ENCODE measurements at places on chromosomes 1 and 21.

DNA sequence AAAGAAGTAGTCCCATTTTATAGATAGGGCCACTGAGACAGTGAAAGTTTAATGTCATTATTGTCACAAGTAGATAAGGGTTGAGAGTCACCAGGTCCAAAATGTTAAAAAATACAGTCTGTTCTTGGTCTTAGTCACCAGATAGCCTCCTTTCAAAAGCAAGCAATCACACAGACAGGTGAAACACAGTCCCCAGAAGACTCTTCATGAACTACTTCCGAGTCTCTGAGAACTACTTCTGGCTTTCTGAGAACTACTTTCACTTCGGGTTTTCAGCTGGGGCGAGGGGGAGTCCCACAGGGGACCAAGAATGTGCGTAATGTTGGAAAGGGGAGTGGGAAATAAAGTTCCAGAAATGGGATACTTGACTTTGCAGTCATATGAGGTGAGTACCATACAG, 143.2 kb downstream of the HHIPL2 start:
- no peak for DNase-seq

DNA sequence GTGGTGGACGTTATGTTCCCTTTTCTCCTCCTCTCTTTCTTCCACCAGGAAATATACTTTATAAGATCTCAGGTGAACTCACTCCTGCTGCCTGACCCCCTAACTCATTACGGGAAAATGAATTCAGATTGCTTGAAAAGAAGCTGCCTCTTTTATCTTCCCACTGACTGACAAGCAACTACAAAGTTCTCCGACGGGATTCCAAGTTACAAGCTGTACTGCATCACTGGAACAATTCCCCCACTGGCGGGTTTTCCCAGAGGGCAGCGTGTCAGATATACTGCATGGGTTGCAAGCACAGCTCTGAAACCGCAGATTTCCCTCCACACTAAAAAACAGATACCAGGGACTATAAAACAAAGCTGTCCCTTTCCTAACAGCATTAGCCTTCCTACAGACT, 390.6 kb downstream of the KCTD3 start:
- no peak for DNase-seq

DNA sequence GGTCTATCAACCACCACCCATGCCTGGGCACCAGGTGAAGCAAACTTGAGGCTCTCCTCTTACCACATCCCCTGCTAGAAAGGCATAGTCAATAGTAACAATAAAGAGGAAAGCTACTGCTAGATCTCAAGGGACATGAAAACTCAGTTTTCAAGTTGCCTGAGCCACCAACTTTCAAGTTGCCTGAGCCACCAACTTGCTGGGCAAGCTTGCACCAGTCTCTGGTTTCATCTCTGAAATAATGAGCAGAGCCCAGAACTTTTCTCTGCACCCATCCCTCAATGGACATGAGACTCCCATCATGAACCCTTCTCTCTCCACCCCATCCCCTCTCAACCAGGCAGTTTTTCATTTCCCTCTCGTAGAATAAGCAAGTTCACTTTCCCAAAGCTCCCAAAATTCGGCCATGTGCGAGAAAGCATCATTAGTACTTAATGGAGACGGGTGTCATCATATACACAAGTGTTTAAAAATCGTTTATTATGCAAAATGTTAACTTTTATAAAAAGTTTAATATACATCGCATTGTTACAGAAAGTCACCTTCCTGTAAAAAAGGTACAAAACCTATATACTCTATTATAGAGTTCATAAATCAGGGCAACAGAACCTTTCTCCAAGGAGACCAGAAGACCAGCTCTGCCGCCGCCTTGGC, 1.7 kb downstream of the ID3 start:
- no peak for DNase-seq

DNA sequence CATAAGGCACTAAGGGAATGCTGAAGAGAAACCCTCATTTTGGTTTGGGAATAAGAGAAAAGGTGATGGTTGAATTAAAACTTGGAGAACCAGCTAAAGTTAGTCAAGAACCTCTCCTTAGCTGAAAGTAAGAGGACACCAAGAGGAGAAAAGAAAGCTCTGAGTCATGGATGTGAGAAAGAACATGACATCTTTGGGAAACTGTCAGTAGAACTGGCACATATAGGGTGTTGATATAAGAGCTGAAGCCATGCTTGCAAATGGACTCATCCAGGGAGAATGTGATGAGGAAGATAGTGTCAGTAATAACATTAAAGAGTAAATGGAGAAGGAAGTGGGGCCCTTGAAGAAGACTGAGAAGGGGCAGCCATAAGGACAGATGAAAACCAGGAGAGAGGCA, 54.3 kb downstream of the LRRC8C start:
- no peak for DNase-seq

- DNase-seq, result peak; percentile 87
These were observed 24.4 kb downstream of the SNAP47 start for GRCh38 chr1:227759341-227760300.

DNA sequence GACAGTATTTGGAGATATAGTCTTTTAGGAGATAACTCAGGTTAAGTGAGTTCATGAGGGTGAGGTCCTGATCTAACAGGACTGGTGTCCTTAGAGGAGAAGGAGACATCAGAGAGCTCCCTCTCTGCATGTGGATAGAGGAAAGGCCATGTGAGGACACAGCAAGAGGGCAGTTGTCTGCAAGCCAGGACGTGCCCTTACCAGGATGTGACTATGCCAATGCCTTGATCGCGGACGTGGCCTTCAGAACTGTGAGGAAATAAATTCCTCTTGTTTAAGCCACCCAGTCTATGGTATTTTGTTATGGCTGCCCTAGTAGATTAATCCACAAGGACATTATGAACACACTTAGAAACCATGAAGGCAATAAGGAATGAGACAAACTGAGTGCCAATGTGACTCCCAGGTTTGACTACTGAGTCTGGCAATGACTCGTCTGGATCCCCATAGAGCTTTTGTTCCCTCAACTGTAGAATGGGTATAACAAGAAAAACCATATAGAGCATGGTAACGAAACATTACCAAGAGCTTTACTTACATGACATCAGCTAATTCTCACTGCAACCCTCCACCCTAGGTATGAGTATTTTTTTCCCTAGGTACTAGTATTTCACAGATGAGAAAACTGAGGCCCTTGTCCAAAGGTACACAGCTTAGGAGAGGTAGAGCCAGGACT, 6.5 kb downstream of the URB1 start:
- no peak for DNase-seq

DNA sequence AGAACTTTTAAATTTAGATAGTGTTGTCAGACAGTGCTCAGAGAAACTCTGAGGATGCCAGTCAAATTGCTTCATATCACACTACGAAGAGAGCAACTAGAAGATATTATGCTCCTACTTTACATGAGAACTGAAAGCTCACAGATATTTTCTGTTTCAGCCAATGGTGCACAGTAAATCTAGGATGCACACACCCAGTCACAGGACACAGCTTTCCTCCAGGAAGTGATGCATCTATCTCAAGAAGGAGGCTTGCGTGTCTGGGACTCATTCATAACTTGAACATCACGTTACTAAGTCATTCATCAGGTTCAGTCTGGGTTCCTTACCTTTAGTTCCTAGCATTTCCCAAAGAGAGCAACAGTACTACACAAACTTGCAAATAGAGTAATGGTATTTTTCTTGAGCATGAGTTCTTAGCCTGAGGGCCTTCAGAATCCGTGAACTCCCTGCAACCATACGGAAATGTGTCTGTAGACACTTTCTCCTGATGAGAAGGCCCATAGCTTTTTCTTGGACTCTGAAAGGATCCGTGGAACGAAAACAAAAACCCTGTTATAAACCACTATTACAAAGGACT, 12.2 kb downstream of the ZNF697 start:
- DNase-seq, result no peak

GRCh38 chr1:145545055-145545454, 62.7 kb upstream of the GPR89A start:
- DNase-seq, result no peak

GRCh38 chr1:205012391-205013140, 30.4 kb upstream of the CNTN2 start:
- DNase-seq, result no peak

- no peak for DNase-seq
These were observed 18.0 kb downstream of the PTPRU start for GRCh38 chr1:29254346-29254745.

- no peak for DNase-seq
These were observed 205.3 kb downstream of the PBX1 start for GRCh38 chr1:164764333-164764732.

GRCh38 chr1:227788271-227789083, 27.0 kb upstream of the PRSS38 start:
- DNase-seq, result no peak

GRCh38 chr1:24541711-24542346, 14.1 kb upstream of the NCMAP start:
- DNase-seq, result no peak

DNA sequence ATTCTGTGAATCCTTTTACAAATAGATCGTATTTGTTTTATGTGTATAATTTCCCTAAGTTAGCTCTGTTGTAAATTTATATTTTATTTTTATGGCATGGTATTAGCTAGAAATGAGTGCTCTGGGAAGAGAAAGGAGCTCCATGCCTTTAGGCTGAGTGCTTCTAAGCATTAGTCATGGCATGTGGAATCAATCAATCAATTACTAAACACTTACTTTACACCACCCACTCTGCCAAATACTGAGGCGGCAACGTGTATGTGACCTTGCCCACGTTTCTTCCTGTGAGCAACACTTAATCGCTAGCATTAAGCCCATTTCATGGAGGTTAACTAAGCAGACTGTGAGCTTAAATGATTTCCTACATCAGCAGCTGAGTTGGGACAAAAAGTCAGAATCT, 7.2 kb upstream of the BECN2 start:
- peak; percentile 67 for DNase-seq

GRCh38 chr1:68600049-68600661, 103.3 kb upstream of the DEPDC1 start:
- DNase-seq, result no peak

- peak; percentile 34 for DNase-seq
These were observed 7.1 kb upstream of the ACTA1 start for GRCh38 chr1:229440851-229441537.

DNA sequence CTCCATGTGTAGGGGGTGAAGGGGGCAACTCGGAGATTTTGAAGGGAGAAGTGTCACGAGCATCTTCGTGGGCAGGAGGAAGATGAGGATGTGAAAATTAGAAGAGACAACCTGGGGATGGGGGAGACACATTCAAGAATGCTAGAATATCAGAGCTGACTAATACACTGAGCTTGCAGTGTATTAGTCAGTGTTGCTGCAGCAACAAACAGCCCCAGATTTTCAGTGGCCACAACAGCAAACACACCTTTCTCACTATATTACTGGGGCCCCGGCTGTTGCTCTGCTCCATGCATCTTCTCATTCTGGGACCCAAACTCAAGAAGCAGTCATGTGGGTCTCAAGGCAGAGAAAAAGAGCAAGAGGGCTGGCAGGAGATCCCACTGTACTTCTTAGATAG, 74.8 kb upstream of the SIM2 start:
- DNase-seq, result no peak

- DNase-seq, result no peak
These were observed 10.9 kb downstream of the KCNAB2 start for GRCh38 chr1:6056572-6056948.

GRCh38 chr1:234507089-234507488, 28.1 kb upstream of the TARBP1 start:
- no peak for DNase-seq

GRCh38 chr1:78340006-78340405, 150.8 kb upstream of the PTGFR start:
- peak; percentile 64 for DNase-seq

- DNase-seq, result no peak
These were observed 37.3 kb upstream of the ZC3H12A start for GRCh38 chr1:37437087-37437486.

Data from GM04503 (cell line).